Activated CD4-positive, alpha-beta T cell treated with anti-CD3 and anti-CD28 coated beads, Interleukin-2, amount 50 U/mL, for 16 hours (primary cell): ENCODE measurements at places on chromosomes 4 and X.

- DNase-seq, result no peak
These were observed 138.0 kb downstream of the VEGFC start for GRCh38 chr4:176654565-176655216.

DNA sequence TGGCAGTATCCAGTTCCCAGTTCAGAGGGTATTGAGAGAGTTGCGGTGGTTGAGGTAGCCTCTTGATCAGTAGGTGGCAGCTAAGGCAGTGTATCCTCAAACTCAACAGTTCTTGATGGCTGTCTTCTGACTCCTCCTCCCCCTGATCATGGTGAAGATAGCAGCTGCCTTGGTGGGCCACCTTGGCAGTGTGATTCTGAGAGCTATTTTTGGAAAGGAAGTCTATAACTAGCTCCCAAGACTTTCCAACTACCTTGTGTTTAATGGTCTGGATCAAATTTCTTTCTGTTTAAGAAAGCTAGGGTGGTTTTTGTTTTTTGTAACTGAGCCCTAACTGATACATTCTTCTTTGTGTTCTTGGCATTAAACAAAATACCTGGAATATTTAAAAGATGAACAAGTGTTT lies 10.5 kb upstream of the TBC1D19 start:
- DNase-seq, result no peak

DNA sequence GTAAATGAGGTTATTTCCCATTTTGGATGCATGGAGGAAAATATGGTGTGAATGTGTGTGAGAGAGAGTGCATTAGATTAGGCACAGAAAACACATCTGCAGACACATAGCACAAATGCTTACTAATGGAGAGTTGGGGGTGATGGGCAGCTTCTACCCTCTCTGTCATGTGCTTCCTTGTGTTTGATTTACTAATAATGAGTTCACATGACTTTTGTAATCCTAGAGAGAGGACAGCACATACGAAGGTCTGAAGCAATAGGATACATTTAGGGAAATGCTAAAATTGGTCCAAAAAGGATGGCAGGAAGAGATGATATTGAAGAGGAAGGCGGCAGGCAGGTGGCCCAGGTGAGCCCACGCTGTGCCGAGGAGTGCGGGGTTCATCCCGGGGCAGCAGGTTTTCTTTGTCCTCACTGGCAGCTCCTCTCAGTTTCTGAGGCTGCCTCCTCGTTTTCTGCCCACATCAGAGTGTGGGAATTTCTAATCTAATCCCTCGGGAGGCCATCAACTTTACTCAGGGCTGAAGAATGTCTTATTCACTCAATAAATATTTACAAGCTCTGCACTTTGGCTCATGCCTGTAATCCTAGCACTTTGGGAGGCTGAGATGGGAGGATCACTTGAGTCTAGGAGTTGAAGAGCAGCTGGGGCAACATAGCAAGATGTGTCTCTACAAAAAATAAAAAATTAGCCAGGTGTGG lies 15.9 kb upstream of the MAP9 start:
- no peak for DNase-seq

DNA sequence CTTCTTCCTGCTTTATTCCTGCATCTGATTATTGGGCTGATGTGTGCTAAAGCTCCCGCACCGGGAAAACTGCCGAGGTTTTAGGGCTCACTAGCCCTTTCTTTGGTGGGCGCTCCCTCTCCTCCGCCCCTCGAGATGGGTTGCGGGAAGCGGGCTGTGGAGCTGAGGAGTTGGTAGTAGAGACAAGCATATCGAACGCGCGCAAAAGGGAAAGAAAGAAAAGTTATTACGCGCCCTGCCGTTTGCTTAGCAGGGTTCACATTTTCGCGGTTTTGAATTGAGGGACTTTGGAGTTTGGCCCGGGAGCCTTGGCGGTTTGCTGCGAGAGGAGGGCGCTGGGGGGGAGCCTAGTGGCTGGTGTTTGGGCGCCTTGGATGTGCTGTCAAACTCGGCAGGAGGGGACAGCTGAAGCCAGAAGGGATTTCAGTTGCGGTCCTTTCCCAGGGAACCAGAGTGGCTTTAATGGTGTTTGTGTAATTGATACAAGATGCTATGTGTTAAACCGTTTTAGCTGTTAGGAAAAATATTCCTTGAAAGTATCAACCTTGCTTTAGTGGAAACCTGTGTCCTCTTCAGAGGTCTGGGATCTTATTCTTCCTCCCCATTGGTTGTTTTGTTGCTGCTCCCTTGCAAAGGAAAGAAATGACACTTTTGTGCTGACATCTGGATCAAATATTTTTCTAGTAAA lies 1.1 kb downstream of the GAB1 start:
- DNase-seq, result no peak

DNA sequence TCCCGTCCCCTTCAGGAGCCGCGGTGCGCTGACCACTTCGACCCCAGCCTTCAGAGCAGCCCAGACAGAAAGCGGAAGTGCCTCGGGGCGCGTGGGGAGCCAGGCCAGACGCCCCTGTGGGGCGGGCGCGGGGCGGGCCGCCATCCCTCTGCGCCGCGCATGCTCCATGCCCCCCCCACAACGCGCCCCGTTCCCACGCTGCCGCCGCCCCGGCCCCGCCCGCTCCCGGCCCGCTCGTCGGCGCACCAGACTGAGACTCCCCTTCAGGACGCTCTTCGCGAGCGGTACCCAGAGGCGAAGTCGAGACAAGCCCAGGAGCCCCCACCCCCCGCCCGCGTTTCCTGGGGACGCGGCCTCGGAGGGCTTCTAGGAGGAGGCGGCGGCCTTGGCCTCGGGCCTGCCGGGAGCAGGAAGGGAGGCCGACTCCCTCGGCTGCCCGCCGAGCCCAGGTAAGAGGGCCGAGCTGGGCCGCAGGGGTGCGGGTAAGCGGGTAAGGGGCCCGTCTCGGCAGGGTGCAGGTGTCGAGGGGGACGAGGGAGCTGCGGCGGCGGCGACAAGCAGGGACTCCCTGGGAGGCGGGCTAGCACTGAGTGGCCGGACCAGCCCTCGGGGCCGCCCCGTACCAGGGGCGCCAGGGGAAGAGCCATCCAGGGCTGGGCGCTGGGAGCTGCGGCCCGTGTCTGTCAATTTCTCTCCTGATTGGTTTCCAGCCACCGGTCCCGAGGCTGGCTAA lies at the start of gene ZFP92:
ZFP92 (plus strand) TSS at position 218 of the 733 bp plus-strand sequence. CDS start 6,851 bp downstream, outside the sequence.
- DNase-seq, result peak; percentile 16

GRCh38 chr4:186712690-186713089 lies 11.0 kb downstream of the FAT1 start:
- DNase-seq, result no peak

DNA sequence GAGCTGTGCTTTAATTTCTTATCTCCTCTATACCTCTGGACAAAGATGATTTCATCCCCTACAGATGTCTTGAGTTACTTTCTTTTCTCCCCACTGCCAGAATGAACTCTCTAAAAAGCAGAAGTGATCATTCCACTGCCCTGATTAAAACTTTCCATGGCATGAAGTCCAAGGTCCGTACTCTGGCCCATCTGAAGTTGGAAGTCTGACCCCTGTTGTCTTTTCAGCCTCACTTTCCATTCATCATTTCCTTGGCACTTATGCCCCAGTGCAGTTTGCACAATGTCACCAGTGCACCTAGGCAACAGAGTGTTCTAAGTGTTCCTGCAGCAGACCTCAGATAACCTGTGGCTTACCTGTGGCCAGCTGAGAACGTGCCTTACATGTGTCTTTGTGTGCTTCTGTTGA lies 242.4 kb downstream of the FRAS1 start:
- no peak for DNase-seq

- no peak for DNase-seq
These were observed 187.7 kb downstream of the DCTD start for GRCh38 chr4:182729516-182729915.

DNA sequence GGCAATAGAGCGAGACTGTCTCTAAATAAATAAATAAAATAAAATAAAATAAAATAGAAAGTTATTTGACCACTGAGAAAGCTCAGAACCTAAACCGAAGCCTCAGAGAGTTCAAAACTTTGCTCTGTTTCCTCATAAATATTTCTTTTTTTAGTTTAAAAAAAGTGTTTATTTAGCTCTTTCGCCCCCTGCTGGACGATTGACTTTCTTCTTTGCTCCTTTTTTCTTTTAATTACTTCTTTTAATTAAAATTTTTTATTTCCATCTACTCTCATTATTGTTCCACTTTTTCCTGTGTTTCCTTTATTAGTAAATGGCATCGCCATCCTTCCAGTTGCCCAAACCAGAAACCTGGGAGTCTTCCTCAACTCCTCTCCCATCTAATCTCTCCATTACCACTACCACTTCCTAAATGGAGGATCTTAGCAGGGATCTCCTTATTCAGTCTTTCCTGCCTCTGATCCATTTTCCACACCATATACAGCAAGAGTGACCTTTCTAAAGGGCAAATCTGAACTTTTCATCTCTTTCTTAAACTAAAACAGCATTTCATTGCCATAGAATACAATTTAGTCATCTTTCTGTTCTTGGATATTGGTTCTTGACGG lies 728 bp upstream of the IL13RA2 start:
- no peak for DNase-seq

- DNase-seq, result peak; percentile 8
These were observed 23.0 kb upstream of the CCNA2 start for GRCh38 chr4:121846662-121847061.

GRCh38 chr4:101102114-101102742 lies 245.1 kb downstream of the PPP3CA start:
- no peak for DNase-seq

DNA sequence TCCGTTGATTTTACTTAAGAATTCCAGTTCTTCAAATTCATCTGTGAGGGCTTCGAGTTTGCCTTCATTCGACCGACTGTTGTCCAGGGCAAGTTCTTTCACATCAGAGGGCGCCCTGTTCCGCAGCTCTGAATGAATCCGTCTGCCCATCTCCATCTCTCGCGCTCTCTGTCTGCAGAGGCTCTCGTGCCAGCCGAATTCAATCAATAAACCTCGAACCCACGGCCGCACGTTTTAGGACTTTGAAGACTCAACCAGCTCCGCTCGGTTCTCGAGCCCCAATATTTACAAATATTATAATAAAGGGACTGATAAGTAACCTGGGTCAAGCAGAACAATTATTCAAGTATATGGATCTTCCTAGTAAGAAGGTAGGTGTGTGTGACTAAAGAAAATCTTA lies 556.4 kb upstream of the SMIM31 start:
- no peak for DNase-seq

- no peak for DNase-seq
These were observed 18.5 kb downstream of the APLN start for GRCh38 chrX:129636175-129636681.

GRCh38 chrX:125757794-125758564 lies 408.1 kb downstream of the DCAF12L2 start:
- no peak for DNase-seq

DNA sequence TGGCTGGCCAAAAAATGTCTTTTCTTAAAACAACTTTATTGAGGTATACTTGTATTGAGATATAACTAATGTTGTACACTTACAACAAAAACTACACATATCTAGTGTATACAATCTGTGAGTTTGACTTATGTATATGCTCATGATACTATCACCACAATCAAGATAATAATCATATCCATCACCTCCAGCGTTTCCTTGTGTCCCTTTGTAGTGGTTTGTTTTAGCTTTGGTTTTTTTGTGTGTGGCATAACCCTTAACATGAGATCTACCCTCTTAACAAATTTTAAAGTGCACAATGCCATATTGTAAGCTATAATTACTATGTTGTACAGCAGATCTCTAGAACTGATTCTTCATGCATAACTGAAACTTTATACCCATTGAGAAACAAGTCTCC lies 13.4 kb upstream of the PCSK1N start:
- no peak for DNase-seq

GRCh38 chrX:5915783-5916182 lies 312.9 kb downstream of the NLGN4X start:
- DNase-seq, result no peak

- DNase-seq, result peak; percentile 22
These were observed 550 bp downstream of the ADGRA3 start for GRCh38 chr4:22515145-22515887.

DNA sequence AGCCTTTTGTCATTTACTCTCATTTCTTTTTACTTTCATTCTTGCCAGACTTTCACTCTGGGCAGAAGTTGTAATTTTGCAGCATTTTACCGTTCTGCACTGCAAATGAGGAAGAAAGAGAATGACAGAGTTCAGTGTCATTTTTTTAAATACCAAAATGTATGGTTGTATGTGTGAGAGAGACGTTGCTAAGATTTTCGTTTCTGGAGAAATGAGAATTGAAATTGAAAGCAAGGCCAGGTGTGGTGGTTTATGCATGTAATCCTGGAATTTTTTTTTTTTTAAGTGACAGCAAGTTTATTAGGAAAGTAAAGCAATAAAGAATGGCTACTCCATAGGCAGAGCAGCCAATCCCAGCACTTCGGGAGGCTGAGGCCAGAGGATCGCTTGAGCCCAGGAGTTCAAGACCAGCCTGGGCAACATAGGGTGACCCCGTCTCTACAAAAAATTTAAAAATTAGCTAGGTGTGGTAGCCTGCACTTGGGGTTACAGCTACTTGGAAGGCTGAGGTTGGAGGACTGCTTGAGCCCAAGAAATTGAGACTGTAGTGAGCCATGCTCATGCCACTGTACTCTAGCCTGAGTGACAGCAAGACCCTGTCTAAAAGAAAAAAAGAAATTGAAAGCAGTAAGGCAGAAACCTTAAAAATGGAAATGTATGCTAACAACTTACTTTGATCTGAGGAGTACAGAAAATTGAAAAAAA lies 12.9 kb downstream of the DCK start:
- peak; percentile 47 for DNase-seq

GRCh38 chr4:140057701-140058100 lies 96.3 kb downstream of the MAML3 start:
- DNase-seq, result no peak

GRCh38 chrX:19883878-19884277 lies 3.5 kb downstream of the SH3KBP1 start:
- DNase-seq, result peak; percentile 38

GRCh38 chr4:183721207-183722081 lies 62.4 kb downstream of the TRAPPC11 start:
- DNase-seq, result peak; percentile 44

GRCh38 chrX:105190252-105190853 lies 30.1 kb downstream of the TEX13A start:
- DNase-seq, result peak; percentile 28

GRCh38 chr4:186733778-186734177 lies 10.1 kb upstream of the FAT1 start:
- no peak for DNase-seq

- no peak for DNase-seq
These were observed 94.4 kb downstream of the KLHL8 start for GRCh38 chr4:87126056-87126455.

DNA sequence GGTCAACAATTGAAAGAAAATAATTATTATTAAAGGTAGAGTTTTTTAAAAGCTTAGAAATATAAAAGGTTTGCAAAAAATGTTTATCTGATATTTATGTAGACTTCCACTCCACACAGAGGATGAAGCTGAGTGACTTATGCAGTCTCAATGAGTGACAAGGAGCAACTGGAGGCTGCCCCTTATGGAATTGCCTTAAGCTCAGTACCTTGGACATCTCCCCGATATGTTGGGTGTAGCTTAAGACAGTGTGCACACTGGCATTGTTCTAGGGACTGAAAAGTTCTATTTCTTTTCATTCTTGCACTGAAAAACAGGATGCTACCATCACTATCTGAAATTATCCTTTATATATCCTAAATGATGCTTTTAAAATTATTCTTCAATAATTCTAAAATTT lies 292.1 kb downstream of the PRDM5 start:
- DNase-seq, result no peak
